ENCODE measurements at places on chromosomes 2 and 18. TPM values are rescaled to one million over a fixed set of nuclear protein-coding genes. Genes with fewer than 3 reads are reported as not detected.
A peak's percentile ranks its signal among the peaks of the same experiment; 100 is the strongest.

Gene C2orf92
- total RNA-seq = 3.0 TPM

Gene HJURP
- total RNA-seq = 64.1 TPM

Gene MAPK4
- 0.89 TPM for total RNA-seq

Gene MLPH
- total RNA-seq = 81.4 TPM

Gene SERPINB3
- total RNA-seq = not detected

Gene RALB
- 42.8 TPM for total RNA-seq

Gene ICA1L
- 2.5 TPM for total RNA-seq

Gene MAL
- not detected for total RNA-seq

Gene HNMT
- total RNA-seq = not detected

Gene RGPD3
- 0.15 TPM for total RNA-seq

Gene PCBP1
- 256 TPM for total RNA-seq

Gene CMPK2
- total RNA-seq = 1.5 TPM

DNA sequence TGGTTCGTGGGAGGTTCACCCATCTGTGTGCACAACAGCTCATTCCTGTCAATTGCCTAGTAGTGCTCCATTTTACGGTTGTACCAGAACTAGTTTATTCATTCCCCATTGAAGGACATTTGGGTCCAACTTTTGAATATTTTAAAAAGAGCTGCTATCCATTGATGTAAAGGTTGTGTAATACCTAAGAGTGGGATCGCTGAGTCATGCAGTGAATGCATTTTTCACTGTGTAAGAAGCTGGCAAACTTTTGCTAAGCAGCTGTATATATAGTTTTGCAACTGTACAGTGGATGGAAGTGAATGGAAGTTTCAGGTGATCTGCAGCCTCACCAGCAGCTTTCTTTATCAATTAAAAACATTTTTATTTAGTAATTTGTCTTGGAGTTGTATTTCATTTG is 104.5 kb downstream of the DCDC2C start:
- H3K4me3 ChIP-seq = no peak overlapping the region
- H3K36me3 ChIP-seq = no peaks in the 10 kb centered on the region
- H3K4me1 ChIP-seq = no peaks in the 10 kb centered on the region
- no peak for DNase-seq

DNA sequence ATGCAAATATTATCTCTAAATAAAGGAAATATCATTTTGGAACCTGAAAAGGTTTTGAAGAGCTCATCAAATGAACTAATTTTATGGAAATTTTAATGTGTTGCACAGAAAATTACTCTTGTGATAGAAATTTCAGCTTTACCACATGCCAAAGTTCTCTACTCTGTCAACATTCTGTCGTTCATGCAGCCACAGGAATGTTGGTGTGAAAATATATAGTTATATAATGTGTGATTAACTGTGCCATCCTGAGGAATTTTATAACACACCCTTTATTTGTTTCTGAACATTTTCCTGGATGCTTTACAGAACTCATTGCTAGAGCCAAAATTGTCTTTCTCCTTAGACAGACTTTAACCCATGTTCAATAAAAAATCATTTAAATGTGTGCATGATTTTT is 202.5 kb upstream of the SLC8A1 start:
- no peak for DNase-seq
- no peaks in the 10 kb centered on the region for H3K4me1 ChIP-seq
- no peak overlapping the region for H3K4me3 ChIP-seq
- no peak overlapping the region for H3K27ac ChIP-seq
- H3K27me3 ChIP-seq = peaks cover 8% of the 10 kb centered on the region
- H3K36me3 ChIP-seq = no peaks in the 10 kb centered on the region

DNA sequence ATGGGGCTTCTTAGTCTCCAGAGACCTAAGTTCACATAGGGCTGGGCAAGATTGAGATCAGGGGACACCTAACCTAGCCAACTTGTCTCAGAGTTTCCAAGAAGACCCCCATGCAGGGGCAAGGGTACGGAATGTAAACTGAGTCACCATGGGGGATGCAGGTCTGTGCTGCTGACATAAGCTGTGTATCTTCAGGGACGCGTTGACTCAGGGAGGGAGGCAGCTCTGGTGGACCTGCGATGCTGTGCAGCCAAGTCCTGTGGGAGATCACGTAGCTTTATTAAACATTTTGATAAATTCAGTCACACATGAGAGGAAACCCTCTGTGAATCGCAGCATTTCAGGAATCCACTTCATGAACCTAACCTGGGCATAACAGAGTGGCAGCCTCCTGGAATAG is 216.0 kb downstream of the ANKRD30B start:
- no peaks in the 10 kb centered on the region for H3K36me3 ChIP-seq
- H3K27ac ChIP-seq = no peak overlapping the region
- no peak for DNase-seq
- H3K4me3 ChIP-seq = no peak overlapping the region

DNA sequence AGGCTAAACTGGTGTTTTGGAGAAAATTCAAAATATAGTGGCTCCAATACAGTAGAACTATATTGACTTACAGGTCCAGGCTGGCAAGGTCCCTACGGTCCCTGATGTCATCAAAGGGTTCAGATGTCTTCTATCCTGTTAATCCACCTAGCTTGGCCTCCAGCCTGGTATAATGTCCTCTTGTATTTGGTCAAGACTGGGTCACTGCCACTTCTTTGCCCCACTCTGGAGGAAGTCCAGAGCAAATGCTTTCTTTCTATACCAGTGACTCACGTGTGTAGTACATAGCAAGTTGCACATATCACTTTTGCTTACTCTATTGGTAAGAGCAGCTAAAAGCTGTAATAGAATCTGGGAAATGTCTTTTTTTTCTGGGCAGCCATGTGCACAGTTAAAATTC is 80.8 kb downstream of the LCLAT1 start:
- H3K36me3 ChIP-seq = 0 out of 2 replicates have a peak, but pooled peaks cover 2% of the 10 kb centered on the region
- no peaks in the 10 kb centered on the region for H3K4me1 ChIP-seq
- DNase-seq = no peak
- no peak overlapping the region for H3K27ac ChIP-seq
- no peak overlapping the region for H3K4me3 ChIP-seq

GRCh38 chr2:216601632-216602409 is 31.4 kb upstream of the IGFBP2 start:
- H3K27ac ChIP-seq = no peak overlapping the region
- no peak overlapping the region for H3K4me3 ChIP-seq
- no peaks in the 10 kb centered on the region for H3K36me3 ChIP-seq
- H3K4me1 ChIP-seq = peaks cover 9% of the 10 kb centered on the region

DNA sequence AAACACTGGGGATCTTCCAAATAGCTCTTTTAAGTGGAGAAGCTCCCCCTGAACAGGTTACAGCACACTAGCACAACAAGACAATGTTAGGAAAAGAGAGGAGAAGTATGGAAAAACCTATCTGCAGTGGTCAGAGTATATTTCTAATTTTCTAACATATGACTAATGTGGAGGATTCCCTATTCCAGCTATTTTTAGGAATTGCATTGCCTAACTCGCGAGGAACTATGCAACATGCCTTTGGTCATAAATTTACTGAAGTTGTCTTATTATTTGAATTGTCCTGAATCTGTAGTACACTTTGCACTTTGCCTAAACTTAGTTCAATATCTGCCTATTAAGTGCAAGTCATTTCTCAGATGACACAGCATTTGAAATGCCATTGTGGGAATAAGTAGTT is 381.4 kb downstream of the CCDC85A start:
- no peaks in the 10 kb centered on the region for H3K27me3 ChIP-seq
- H3K4me1 ChIP-seq = no peaks in the 10 kb centered on the region
- H3K27ac ChIP-seq = no peak overlapping the region
- no peaks in the 10 kb centered on the region for H3K36me3 ChIP-seq
- H3K4me3 ChIP-seq = no peak overlapping the region
- DNase-seq = no peak

- H3K4me3 ChIP-seq = no peak overlapping the region
- H3K4me1 ChIP-seq = peaks cover 77% of the 10 kb centered on the region
- no peak overlapping the region for H3K27ac ChIP-seq
- H3K27me3 ChIP-seq = no peaks in the 10 kb centered on the region
These were observed 15.5 kb downstream of the SH3BP4 start for GRCh38 chr2:234967201-234967869.

DNA sequence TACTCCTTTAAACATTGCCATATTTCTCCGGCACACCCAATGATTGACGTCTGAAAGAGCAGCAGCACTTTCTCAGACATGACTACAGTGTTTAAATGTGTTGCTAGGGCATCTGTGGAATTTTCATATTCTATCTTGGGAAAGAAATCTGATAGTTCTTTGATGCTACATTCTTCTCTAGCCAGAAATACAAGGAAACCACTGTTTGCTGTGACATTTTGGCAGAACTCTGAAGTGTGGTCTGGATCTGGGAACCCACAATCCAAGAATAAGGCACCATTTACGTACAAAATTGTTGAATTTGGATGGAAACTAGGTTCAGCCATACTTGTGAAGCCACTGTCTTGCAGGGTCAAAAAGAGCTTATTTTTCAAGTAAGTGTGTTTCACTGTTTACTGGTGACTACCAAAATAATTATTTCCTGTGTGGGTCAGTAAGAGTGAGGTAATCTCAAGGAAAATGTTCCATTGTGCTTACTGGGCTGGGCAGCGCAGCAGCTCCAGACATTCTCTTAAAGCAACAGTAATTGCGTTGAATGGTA is 21.3 kb upstream of the CD28 start:
- DNase-seq = no peak
- no peaks in the 10 kb centered on the region for H3K27me3 ChIP-seq
- H3K4me3 ChIP-seq = no peak overlapping the region

DNA sequence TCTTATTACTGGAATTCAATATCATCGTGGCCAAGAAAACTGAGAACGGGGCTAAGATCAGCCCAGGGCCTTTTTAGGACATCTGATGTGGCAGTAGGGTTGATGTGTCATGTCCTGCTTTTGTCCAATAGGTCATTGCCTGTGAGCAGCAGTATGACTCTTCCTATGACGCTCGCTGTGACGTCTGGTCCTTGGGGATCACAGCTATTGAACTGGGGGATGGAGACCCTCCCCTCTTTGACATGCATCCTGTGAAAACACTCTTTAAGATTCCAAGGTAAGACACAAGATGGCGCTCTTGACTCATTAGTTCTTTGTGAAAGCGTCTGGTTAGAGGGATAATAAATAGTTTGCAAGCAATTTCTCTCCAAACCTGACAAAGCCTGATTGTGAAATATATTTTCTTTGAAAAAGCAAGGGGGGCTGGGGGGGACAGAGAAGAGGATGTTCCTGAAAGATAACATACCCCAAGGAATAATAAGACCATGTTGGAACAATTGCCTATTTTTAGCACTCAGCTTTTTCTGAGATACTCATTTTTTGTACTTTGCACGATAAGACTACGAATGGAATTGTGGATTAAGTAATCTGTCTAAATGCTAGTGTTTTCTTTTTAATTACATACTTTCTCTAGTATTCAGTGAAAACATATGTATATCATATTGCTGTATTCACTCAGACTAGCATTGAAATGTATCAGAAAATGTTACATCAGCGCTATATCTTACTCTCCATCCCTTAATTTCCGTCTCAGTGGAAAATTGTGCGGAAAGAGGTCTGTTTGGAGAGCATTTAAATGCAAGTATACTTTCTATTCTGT is 58.1 kb downstream of the MYO3B start:
- no peak overlapping the region for H3K4me3 ChIP-seq
- no peak overlapping the region for H3K27ac ChIP-seq
- H3K4me1 ChIP-seq = peaks cover 3% of the 10 kb centered on the region
- peak; percentile 60 for DNase-seq

- no peaks in the 10 kb centered on the region for H3K36me3 ChIP-seq
- DNase-seq = peak; percentile 8
- H3K4me3 ChIP-seq = peak overlapping the region; percentile 98
- H3K27me3 ChIP-seq = no peaks in the 10 kb centered on the region
- H3K4me1 ChIP-seq = peaks cover 33% of the 10 kb centered on the region
These were observed 1.0 kb downstream of the HDLBP start for GRCh38 chr2:241314226-241315092.

- H3K4me1 ChIP-seq = no peaks in the 10 kb centered on the region
- H3K27ac ChIP-seq = no peak overlapping the region
- no peaks in the 10 kb centered on the region for H3K27me3 ChIP-seq
- peak; percentile 53 for DNase-seq
These were observed 211.9 kb downstream of the AGPS start for GRCh38 chr2:177604271-177605065.

GRCh38 chr2:95041824-95042442 is 16.4 kb downstream of the MAL start:
- 0 out of 2 replicates have a peak, but pooled peaks cover 4% of the 10 kb centered on the region for H3K27me3 ChIP-seq
- H3K4me3 ChIP-seq = no peak overlapping the region
- H3K36me3 ChIP-seq = no peaks in the 10 kb centered on the region
- no peaks in the 10 kb centered on the region for H3K4me1 ChIP-seq
- no peak for DNase-seq
- H3K27ac ChIP-seq = no peak overlapping the region

DNA sequence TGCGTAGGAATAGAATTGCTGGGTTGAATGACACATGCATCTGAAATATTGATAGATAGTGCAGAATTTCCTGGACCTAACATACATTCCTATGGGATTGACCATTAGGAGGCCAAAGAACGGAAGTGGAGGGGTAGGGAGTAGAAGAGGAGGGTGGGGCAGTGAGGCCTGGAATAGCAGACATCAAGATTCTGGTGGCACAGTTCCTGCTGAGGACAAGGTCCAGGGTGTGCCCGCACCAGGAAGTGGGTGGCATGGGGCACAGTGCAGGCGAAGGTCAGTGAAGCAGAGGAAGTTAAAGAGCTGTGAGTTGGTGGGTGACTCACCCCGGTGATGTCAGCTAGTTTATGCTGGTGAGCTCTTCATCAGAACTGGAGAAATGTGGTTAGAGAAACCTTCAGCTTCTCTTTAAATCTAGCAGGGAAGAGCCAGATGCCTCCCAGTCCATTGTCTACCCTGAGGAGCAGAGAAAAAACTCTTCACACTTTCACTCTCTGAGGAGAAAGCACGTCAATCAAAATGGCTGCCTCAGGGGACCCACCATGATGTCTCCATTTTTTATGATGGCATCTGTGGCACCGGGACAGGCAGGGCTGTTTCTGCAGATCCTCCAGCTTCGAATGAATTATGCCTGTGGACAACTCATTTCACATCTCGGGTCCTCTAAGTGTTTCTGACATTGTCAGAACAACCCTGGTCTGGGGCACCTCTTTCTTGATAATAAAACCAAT is 55.9 kb upstream of the CTLA4 start:
- no peak overlapping the region for H3K27ac ChIP-seq
- H3K4me3 ChIP-seq = peak overlapping the region; percentile 23
- no peaks in the 10 kb centered on the region for H3K27me3 ChIP-seq
- H3K4me1 ChIP-seq = peaks cover 4% of the 10 kb centered on the region
- H3K36me3 ChIP-seq = no peaks in the 10 kb centered on the region
- DNase-seq = peak; percentile 62

GRCh38 chr2:180955101-180955500 is 25.3 kb upstream of the UBE2E3 start:
- H3K27ac ChIP-seq = no peak overlapping the region
- H3K36me3 ChIP-seq = no peaks in the 10 kb centered on the region
- H3K27me3 ChIP-seq = no peaks in the 10 kb centered on the region
- DNase-seq = no peak
- H3K4me3 ChIP-seq = no peak overlapping the region

DNA sequence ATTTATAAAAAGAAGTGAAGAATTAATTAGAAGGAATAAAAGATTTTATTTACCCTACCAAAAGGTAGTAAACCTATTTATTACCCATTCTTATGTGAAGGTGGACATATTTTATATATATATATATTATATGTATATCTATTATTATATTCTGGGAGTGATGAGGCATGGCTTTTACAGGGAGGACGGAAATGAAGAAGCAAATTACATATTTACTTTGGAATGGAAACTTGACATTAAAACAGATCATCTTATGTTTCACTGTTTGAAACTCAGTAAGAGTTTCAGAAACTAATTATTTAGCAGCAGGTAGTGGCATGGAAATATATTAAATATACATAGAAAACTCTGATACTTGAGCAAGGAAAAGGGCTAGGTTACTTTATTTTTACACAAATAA is 143.4 kb downstream of the LCLAT1 start:
- H3K27me3 ChIP-seq = no peaks in the 10 kb centered on the region
- DNase-seq = no peak
- no peak overlapping the region for H3K27ac ChIP-seq
